ENCODE measurements at places on chromosomes 12 and 14.
A peak's percentile ranks its signal among the peaks of the same experiment; 100 is the strongest.

DNA sequence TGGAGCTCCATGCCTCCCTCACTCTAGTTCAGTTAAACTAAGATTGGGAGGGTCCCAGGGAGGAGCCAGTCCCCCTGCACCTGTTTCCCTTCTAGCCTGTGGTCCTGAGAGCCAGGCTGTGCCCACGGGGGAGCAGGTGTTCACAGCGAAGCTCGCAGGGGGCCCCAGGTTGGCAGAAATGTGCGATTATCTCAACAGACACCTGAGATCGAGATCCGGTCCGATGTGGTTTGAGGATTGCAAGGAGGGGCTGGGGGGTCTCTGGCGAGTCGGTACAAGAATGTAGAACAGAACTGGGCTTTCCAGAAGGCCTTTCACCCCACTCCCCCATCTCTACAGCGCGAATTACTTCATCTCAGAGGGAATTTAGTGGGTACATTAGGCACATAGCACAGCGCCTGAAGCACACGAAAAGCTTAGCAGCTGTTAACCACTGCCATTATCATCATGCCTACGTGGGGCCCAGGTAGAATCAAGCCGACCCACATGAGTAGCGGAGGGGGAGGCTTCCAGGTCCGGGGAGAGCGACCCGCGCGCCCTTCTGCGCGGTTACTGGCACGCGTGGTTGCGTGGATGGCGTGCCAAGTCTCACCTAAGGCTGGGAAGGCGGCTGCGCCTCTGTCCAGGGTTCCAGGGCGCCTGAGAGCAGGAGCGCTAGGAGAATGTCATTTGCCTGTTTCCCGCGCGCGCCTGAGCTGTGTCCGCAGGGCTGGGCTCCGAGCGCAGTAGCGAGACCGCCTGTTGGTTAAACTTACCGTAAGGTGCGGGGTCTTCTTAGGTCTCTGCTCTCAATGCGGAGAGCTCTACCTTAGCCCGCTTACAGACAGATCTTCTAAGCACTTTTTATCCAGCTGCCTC is 1539.5 kb upstream of the TMEM132C start:
- no peak for DNase-seq

DNA sequence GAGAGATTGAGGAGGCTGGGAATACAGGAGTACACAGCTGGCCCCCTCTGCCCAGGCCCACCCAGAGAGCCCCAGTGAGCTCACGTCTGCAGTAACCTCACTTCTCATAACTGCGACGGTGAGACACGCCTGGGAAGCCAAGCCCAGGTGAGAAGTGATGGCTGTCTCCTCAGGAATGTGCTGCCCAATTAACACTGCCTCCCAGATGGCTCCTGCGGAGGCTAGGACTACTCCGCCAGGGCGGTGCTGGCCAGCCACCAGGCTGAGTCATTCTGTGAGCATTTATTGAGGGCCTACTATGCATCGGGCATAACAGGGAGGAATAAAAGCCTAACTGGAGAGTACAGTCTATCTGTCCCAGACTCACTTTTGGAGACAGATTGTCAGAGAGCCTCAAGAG is 9.3 kb upstream of the TMEM106C start:
- no peak for DNase-seq

DNA sequence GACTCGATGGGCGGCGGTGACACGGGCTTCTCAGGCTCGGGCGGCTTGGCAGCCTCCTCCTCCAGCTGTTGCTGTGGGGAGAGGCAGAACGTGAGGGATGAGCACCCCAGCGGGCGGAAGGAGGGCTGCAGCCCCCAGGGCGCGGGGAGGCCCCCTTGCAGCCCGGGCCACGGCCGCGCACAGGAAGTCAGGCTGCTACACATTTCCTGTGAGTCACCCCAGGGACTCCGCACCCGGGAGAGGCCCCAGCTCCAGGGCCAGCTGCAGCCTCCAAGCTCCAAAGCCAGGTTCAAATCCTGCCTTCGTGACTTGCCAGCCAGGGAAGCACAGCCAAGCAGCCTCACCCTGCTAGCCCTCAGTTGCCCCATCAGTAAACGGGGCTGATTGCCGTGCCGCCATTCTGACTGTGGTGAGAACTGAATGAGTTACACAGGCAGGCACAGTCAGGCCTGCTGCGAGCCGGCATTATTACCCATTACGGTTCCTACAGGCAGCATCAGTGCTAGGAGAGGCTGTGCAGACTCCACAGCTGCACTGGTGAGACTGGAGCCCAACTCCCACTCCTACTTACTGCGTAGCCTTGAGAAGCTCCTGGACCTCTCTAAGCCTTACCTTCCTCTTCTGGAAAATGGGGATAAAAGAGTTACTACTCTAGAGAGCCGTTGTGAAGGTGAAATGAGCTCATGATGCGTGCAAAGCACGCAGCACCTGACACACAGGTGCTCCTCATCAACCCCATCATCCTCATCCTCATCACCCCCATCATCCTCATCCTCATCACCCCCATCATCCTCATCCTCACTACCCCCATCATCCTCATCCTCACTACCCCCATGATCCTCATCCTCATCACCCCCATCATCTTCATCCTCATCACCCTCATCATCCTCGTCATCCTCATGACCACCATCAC is 100.9 kb downstream of the NCOR2 start:
- no peak for DNase-seq

DNA sequence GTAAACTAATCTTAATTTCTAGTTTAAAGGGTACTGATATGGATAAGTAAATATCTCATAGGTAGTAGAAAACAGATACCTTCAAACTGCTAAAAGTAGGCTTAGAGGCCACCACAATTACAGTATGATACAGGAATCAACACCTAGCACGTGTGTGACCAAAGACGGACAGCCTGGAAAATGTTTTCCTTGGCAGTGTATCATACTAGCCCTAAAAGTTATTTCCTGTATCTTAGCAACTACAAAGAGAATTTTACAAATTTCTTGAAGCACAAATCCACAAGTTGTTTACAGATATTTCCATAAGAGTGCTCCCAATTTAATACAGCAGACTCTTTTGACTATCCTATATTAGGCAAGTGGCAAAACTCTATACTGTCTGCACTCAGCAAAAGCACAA is 106.0 kb downstream of the ITPR2 start:
- DNase-seq: no peak

GRCh38 chr12:124620606-124621295 is 53.3 kb upstream of the NCOR2 start:
- no peak for DNase-seq

DNA sequence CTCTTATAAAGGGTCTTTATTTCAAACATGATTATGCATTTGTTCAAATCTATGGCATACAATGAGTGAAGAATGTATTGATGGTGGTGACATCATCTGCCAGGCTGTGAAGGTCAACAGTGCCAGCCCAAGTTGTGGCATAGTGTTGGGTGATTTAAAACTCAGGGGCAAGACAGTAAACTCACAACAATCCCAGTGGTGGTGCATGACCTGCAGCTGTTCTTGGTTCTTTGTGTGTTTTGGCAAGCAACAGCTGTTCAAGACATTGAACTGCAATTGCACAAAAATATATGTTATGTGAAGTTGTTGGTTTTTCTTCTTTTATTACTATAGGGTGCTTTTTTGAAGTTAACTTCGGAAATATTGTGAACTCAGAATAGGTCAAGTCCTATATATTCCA is 851.6 kb downstream of the NRXN3 start:
- DNase-seq: no peak

GRCh38 chr14:96095581-96096476 is 56.7 kb downstream of the C14orf132 start:
- DNase-seq: no peak

- no peak for DNase-seq
These were observed 6.4 kb downstream of the KRT82 start for GRCh38 chr12:52399756-52400155.

DNA sequence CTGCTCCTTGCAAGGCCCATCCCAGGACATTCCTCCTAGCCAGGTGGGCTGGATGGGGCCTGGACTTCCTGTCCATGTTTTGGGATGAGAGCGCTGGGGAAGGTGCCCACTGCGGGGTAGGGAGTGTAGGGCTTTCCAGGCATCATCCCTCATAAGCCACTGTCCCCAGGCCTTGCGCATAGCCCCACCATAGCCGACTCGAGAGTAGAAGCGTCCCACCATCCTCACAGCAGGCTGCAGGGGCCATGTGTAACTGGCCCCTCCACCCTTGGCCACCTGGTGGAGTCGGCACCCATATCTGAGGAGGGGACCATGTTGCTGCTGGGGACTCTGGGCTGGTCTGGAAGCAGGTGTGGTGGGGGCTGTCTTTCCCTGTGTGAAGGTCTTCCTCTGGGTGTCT is 30.5 kb downstream of the SH2B3 start:
- no peak for DNase-seq

DNA sequence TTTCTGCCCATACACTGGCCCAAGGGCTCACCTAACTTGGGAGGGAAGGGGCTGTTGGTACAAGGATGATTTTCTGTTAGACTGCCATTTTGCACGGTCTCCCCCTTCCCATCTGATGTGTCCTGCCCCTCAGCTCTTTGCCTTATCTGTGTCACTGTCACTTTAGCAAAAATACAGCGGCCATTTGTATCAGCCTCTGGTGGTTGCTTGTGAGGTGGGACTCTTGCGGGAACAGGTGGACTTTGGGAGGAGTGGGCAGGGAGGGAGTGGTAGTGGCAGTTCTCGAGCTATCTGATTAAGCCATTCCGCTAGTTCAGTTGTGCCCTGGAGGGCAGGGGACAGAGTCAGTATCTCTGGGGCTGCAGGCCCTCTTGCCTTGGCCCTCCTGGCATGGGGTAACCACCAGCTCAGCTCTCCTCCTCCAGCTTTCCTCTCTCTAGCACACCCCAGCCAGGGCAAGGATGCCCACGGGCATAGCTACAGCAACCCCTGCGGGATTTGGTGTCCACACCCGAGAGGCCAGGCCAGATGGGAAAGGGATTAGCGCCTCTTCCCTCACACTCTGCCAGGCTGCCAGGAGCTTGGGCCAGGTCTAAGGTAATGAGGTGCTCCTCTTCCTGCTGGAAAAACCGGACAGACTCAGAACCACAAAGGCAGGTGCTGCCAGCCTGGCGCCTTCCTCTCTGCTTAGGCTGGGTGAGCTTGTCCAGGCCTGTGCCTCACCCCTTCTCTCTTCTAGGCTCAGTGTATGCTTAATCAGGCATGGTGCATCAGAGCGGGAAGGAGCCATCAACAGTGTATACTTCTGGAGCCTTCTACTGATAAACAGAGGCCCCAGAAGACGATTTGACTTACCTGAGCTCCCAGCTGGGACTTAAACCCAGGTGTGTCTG is 8.7 kb downstream of the SLC48A1 start:
- no peak for DNase-seq

GRCh38 chr12:120119271-120119973 is 2.9 kb upstream of the RAB35 start:
- no peak for DNase-seq

DNA sequence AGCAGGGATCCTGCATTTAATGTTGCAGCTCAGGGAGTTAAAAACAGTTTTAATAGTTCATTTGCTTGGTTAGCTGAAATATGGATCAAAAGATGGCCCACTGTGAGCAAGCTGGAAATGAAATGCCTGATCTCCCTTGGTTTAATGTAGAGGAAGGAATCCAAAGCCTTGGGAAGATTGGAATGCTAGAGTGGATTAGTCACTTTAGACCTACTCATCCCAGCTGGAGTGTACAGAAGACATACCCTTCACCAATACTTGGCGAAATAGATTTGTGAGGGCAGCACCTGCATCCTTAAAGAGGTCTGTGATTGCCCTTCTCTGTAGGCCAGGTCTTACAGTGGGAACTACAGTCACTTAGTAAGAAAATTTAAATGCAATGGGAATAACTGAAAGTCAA is 58.0 kb upstream of the KRAS start:
- no peak for DNase-seq

- no peak for DNase-seq
These were observed 275.4 kb upstream of the BTG1 start for GRCh38 chr12:92421042-92421441.

GRCh38 chr14:104722938-104723650 is 935 bp upstream of the ADSS1 start:
- no peak for DNase-seq

DNA sequence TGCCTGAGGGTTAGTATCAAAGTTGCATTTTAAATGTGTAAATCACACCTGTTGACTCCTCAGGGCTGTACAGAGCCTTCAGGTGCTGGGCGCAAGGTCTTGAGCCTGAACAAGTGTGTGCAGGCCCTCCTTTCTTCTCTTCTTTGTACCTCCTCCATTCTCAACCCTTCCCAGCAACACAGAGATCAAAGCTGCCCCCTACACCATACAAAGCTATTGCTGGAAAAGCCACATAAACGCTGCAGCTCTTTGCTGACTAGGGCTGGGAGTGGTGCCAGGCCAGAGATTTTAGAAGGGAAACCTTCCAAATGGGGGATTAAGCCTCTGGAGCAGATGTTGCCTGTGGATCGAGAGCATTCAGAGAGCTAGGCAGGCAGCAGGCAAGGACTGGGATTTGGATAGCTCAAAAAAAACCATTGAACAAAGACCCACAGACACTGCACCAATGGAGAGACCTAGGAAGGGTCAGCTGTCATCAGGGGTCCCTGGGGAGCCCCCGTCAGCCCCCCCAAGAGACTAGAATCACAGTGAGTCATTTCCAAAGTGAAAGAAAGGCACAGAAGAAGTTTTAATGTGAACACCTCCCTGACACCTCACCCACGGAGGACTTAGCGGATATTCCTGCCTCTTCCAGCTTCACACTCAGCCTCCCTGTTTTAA is 18.2 kb upstream of the SUSD6 start:
- peak; percentile 47 for DNase-seq

- DNase-seq: no peak
These were observed 4.8 kb downstream of the AEBP2 start for GRCh38 chr12:19444097-19444496.

DNA sequence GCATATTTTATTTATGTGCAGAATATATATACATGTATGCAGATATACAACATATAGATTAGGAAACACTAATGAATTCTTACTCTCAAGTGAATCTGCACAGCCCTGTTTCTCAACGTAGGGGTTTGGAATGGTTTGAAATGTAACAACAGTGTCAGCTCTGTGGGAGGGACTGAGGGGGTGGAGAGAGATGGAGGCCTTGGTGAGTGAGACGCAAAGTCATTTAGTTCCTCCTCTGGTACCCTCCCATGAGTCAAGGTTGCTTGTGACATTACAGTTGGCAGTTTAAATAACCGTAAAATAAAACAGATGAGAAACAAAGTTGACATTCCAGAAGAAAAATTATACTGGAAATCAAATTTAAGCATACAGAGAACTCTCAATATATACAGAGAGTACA is 313.0 kb upstream of the PRKD1 start:
- no peak for DNase-seq

GRCh38 chr14:78010688-78011087 is 159.5 kb upstream of the NRXN3 start:
- DNase-seq: no peak

- DNase-seq: no peak
These were observed 158.6 kb upstream of the C14orf180 start for GRCh38 chr14:104420990-104421389.

DNA sequence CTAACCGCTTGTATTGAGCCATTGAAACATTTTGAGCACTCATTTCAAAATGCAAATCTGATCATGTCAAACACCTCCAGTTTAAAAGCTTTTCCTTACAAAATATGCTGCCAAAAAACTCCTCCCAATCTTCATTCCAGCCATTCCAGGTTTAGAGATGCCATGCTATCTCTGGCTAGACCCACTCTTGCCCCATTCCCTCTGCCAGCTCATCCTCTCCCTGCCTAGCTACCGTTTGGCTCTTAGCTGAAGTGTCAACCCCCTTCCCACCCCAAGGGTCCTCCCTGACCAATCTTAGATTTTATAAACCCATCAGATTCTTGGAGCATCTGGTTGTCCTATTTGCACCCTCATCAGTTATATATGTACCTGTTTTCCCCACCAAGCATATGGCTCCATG is 75.0 kb downstream of the SCAF11 start:
- DNase-seq: no peak

- no peak for DNase-seq
These were observed 14.8 kb upstream of the CALM1 start for GRCh38 chr14:90381999-90382451.

GRCh38 chr12:1367331-1368291 is 226.8 kb downstream of the FBXL14 start:
- no peak for DNase-seq
